ENCODE measurements at places on chromosomes 7 and 10.

DNA sequence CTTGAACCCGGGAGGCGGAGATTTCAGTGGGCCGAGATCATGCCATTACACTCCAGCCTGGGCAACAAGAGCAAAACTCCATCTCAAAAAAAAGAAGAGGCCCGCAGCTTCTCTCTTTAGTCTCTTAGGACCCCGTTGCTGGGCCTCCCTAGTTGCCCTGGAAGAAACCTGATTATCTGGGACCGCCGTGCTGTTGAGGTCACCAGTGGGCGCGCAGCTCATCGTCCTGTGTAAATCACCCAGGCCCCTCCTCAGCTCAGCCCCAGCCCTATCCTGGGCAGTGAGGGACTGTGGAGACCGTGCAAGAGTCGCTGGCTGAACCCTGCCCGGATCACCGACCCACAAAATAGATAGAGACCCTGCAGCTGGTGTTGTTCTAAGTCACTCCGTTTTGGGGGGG, 85.0 kb downstream of the UNCX start:
- DNase-seq, result no peak

- DNase-seq, result no peak
Measured at GRCh38 chr10:116112232-116113231, 160.5 kb downstream of the GFRA1 start.

GRCh38 chr7:7979558-7979957, 11.0 kb downstream of the GLCCI1 start:
- DNase-seq, result no peak

DNA sequence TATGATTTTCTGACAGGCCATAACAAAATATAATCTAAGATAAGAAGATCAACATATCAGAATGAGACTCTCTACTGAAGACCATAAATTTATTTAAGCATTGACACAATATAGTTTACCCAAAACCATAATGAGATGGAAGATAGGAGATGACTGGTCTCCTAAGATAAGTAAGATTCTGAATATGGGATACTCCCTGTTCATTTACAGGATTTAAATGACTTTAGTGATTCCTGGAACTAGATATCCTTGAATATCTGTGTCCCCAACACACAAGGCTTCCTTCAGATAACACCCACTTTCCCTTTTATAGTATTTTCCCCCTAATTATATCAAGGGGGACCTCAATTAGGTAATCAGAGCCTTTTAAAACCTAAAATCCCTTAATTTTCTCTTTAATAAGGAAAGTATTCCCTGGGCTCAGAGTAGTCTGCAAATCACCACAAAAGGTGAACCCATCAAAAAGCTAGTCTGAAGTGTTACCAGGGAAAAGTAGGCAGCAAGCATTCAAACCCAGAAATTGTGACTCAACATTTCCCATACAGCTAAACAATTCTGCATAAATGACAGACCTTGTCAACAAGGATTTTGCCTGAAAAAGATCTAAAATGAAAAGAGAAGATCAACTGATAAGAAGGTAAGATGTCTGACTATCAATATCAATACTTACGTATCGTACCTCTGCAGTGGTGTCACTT, 99.9 kb downstream of the CNOT4 start:
- no peak for DNase-seq
